ENCODE measurements at places on chromosomes 12 and 14. TPM values are rescaled to one million over a fixed set of nuclear protein-coding genes. Genes with fewer than 3 reads are reported as not detected.
A peak's percentile ranks its signal among the peaks of the same experiment; 100 is the strongest.

- no peak overlapping the region for H3K4me3 ChIP-seq
- no peak for DNase-seq
- H3K4me1 ChIP-seq: no peaks in the 10 kb centered on the region
- H3K27me3 ChIP-seq: no peaks in the 10 kb centered on the region
- H3K36me3 ChIP-seq: no peaks in the 10 kb centered on the region
- no peak overlapping the region for H3K27ac ChIP-seq
These were observed 678.5 kb upstream of the FOXG1 start for GRCh38 chr14:28088125-28088524.

- peaks cover 34% of the 10 kb centered on the region for H3K4me1 ChIP-seq
- H3K27ac ChIP-seq: no peak overlapping the region
- H3K36me3 ChIP-seq: no peaks in the 10 kb centered on the region
- H3K27me3 ChIP-seq: no peaks in the 10 kb centered on the region
- H3K4me3 ChIP-seq: no peak overlapping the region
- no peak for DNase-seq
These were observed 115.0 kb downstream of the ZFP36L1 start for GRCh38 chr14:68677901-68678300.

The WDR20 gene
- 29.8 TPM for total RNA-seq

- H3K4me1 ChIP-seq: no peaks in the 10 kb centered on the region
- peaks cover 21% of the 10 kb centered on the region for H3K27me3 ChIP-seq
- peak; percentile 51 for DNase-seq
- H3K27ac ChIP-seq: no peak overlapping the region
These were observed 95.7 kb upstream of the ESRRB start for GRCh38 chr14:76280221-76280620.

DNA sequence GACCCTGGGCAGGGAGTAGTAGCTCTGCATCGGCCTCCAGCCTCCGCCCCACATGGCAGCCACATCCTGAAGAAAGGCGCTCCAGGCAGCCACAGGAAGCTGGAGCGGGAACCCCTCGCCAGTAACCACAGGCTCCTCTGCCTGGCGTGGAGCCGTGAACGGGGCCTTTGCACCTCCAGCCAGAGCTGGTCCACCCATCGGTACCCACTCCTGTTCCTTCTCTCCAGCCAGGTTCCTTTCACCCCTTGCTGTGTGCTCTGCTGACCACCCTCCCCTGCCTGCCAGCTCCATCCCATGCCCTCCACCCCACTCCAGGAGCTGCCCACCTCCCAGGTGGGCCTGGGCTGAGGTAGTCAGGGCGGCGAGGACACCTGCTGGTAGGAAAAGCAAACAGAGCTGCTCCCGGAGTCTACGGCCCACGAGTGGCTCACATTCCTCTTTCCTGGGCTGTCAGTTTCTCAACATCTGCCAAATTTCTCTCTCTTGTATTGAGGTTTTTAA is 2.7 kb downstream of the TGFB3 start:
- peak overlapping the region; percentile 83 for H3K4me3 ChIP-seq
- H3K4me1 ChIP-seq: peaks cover 65% of the 10 kb centered on the region
- no peak for DNase-seq
- peaks cover 10% of the 10 kb centered on the region for H3K36me3 ChIP-seq
- peak overlapping the region; percentile 96 for H3K27ac ChIP-seq
- no peaks in the 10 kb centered on the region for H3K27me3 ChIP-seq

The KRT72 gene
- total RNA-seq: not detected

DNA sequence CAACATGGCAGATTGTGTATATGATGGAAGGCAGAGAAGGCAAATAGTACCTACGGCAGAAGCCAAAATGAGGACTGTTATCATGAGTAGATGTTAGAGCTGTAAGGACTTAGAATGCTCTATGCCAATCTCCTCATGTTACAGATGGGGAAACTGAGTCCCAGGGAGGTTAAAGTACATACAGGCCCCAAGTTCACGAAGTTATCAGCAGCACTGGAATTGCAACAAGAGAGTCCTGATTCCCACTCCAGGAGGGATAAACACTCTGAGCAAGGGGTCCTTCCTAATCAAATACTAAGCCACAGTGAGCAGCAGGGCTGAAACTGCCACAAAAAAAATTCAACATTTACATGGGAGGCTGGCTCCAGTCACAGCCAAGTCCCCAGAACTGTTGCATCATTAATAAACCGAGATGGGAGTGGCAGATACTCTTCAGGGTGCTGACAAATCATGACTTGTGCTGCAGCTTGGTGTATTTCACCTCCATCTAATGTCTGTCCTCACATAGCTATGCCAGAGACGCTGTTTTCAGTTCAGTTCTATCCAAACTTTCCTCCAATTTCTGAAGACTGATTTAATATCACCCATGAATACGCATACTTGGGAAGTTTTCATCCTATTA is 24.2 kb downstream of the NUAK1 start:
- no peaks in the 10 kb centered on the region for H3K36me3 ChIP-seq
- no peak for DNase-seq
- peak overlapping the region; percentile 82 for H3K27ac ChIP-seq
- no peak overlapping the region for H3K4me3 ChIP-seq
- H3K27me3 ChIP-seq: no peaks in the 10 kb centered on the region
- peaks cover 79% of the 10 kb centered on the region for H3K4me1 ChIP-seq

The LPAR5 gene
- total RNA-seq: 0.32 TPM

The GRIP1 gene
- 9.1 TPM for total RNA-seq

- no peak overlapping the region for H3K4me3 ChIP-seq
- no peak overlapping the region for H3K27ac ChIP-seq
- no peak for DNase-seq
- H3K36me3 ChIP-seq: peaks cover 2% of the 10 kb centered on the region
- no peaks in the 10 kb centered on the region for H3K27me3 ChIP-seq
- H3K4me1 ChIP-seq: no peaks in the 10 kb centered on the region
These were observed 17.1 kb downstream of the POU6F1 start for GRCh38 chr12:51200806-51201205.
